Muscle of arm (tissue), 14 donors: ENCODE measurements at places on chromosomes 7 and 10.

GRCh38 chr10:49189422-49189821 lies 1.2 kb upstream of the TMEM273 start:
- DNase-seq, result no peak

GRCh38 chr7:4737300-4737699 lies 38.1 kb upstream of the AP5Z1 start:
- no peak for DNase-seq

DNA sequence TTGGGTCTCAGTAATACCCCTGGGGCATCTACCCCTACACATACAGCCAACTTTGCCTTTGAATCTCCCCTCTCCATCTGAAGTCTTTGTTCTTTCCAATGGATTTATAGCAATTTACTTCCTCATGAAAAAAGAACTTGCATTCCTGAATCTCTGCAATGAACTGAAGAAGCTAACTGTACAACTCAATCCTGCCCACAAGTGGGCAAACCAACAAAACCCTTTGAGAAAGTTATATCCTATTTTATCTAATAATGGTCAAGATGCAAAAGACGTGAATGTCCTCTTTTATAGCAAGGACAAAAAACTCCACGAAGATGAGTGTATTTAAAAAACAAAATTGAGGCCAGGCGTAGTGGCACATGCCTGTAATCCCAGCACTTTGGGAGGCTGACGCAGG lies 991.3 kb downstream of the LRMDA start:
- no peak for DNase-seq

DNA sequence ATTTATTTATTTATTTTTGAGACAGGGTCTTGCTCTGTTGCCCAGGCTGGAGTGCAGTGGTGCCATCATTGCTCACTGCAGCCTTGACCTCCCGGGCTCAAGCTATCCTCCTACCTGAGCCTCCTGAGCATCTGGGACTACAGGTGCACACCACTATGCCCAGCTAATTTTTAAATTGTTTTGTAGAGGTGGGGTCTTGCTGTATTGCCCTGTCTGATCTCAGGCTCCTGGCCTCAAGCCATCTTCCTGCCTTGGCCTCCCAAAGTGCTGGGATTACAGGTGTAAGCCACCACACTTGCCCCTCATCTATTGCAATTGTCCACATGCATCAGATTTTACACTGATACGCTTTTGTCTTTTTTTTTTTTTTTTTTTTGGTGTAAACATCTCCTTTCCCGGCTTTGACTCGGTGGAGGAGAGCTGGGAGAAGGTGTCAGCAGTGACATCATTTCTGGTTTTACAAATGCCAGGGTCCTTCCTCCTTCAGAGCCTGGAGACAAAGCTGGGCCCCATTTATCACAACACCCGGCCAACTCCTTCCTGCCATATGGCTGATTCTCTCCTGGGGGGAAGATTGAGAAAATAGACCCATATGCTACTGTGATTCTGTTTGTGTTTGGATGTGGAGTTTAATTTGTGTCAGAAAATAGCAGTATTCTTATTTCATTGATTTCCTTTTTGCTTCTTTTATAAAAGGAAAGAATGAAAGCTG lies 61.3 kb downstream of the GALNT17 start:
- DNase-seq, result no peak

DNA sequence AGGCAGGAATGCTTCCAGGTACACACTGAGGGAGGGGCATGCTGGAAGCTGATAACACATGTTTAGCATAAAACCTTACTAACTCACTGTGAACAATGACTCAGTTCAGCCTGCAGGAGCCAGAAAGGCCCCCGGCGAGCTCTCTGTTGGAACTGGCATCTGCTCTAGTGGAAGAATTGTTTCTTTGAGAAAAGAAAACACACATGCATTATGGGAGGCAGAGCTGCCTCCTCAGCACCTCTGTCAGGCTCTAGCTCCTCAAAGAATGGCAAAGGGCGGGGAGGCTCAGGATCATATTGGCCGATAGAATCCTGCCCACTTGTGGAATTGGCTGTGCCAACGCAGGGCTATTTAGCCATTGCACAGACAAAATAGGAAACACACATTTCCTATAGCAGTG lies 338.3 kb downstream of the CXCL12 start:
- no peak for DNase-seq

- no peak for DNase-seq
Measured at GRCh38 chr7:39507866-39508551, 58.2 kb upstream of the YAE1 start.

GRCh38 chr10:48494073-48494472 lies 110.8 kb downstream of the ARHGAP22 start:
- no peak for DNase-seq

DNA sequence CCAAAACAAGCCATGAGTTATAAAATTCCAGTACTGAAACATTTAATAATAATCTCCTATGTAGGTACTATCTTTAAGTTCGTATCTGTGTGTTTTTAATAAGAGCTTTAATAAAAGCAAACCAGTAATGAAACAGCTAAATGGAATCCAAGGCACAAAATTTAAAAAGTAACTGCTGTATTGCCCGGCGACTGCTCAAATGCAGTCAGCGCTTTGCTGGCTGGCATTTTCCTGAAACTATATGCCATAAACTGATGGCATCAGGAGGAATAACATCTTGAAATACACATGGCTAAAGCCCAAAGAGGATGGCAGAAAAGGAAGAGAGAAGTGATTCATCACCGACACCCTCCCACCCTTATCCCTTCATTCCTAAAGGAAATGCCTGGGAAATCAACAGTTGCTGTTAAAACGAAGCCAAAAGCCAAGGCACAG lies 133.1 kb downstream of the CUBN start:
- no peak for DNase-seq
